ENCODE measurements at places on chromosomes 4 and X.

DNA sequence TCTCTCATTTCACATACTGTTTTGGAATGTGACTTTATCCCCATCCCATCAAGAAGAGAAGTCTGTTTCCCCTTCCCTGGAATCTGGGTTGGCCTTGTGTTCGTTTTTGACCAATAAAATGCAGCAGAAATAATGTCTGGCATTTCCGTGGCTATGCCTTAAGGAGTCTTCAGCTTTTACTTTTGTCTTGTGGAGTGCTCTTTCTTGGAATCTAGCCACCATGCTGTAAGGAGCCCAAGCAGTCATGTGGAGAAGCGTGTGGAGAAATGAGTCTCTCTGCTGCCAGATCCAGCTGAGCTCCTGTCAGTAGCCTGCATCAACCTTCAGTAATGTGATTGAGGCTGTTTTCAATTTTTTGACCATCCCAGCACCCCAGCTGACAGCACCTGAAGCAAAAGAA, 84.4 kb upstream of the ARMCX2 start:
- DNase-seq, result peak; percentile 5

GRCh38 chrX:65900850-65901844, 138.7 kb downstream of the VSIG4 start:
- no peak for DNase-seq

GRCh38 chr4:48015216-48015615, 1.3 kb downstream of the CNGA1 start:
- no peak for DNase-seq

DNA sequence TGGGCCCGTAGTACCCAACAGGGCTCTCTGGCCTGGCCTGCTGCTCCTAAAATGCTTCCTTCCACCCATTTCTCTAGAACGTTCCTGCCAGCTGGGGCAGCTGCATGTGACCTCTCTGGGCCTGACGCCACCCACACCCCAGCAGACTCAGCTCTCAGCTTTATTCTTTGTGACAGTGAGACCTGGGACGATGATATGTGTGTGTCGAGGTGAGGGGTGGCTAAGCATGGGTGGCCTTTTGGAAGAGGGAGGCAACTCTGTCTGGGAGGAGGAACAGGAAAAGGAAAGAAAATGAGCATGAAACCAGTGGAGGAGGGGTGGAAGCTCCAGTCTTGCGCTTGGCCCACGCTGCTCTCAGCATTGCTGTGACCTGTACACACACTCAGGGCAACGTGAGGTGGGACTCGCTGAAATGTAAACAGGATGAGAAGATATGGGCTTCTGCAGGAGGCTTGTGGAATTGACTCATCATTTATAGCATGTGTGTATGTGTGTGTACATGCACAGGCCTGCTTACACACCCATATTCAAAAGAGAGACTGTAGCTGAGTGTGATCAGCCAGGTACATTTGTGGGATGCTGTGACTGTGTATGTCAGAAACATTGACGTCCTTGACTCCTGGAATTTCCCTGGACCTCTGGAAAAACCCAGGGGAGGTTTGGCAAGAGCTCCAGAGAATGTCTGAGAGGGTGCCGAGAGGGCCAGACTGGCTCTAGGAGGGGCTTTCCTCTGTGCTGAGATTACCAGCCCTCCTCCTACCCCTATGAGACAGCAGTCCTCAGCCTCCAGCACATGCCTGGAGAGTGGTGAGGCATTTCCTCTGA, 137.9 kb downstream of the PJA1 start:
- peak; percentile 68 for DNase-seq

DNA sequence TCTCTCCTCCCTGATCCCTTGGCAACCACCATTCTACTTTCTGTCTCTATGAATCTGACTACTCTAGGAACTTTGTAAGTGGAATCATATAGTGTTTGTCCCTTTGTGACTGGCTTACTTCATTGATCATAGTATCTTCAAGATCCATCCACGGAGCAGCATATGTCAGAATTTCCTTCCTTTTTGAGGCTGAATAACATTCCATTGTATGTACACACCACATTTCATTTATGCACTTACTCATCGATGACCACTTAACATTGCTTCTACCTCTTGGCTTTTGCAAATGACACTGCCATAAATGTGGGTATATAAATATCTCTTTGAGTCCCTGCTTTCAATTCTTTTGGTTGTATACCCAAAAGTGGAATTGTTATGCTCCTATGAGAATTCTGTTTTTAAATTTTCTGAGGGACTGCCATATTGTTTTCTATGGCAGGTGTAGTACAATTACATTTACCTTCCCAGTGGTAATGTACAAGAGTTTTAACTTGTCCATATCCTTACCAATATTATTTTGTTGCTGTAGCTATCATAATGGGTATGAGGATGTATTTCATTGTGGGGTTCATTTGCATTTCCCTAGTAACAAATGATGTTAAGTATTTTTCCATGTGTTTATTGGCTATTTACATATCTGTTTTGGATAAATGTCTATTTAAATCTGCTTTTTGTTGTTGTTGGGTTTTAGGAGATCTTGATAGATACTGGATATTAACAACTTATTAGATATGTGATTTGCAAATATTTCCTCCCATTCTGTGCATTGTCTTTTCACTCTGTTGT, 466.1 kb downstream of the C4orf33 start:
- DNase-seq, result peak; percentile 46

DNA sequence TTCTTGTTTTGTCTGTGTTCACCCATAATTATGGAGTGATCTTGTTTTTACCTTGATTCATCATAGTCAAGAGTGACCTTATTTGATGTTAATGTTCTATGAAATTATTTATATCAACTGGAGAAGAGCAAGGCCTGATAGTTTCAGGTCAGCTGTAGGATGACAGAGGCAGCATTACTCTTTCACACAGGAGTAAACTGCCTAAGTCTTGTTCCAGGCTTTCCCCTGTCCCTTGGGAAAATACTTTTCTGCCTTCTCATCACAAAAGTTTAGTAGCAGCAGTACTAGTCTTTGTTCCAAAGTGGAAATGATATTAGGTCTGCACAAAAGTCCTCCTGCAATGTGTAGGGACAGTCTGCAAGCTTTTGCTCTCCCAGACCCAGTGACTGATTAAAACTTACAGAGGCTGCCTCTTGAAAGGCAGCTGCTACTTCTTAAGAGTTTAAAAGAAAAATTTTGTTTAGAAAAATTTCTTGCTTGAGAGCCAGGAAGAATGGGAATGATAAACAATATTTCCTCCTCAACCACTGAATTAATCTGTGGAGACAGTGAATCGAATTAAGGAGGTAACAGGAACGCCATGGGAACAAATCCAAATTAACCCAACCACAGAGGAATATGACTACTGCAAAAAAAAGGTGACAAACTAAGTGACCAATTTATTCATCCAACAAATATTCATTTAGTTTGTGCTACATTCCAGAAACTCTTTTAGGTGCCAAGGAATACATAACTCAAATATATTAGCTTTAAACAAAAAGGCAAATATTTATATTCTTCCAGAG, 991.4 kb upstream of the PABPC4L start:
- DNase-seq, result peak; percentile 50

DNA sequence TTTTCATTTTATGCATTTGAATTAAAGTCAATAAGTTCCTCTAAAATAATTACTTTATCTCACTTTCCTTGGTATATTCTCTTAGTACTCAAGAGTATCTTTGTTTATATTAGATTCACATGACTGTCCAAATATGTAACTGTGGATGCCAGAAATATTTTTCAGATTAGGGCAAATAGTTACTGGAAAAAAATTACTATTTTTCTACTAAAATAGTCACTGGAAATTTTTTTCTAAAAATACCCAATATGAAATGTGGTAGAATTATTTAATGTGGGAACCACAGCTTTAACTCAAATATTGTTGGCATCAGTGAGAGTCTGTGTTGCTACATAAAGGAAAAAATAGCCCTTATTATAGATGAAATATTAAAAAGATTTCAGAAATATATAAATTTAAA, 70.4 kb upstream of the NMU start:
- DNase-seq, result peak; percentile 8
